ENCODE measurements at places on chromosomes 3 and 15.

DNA sequence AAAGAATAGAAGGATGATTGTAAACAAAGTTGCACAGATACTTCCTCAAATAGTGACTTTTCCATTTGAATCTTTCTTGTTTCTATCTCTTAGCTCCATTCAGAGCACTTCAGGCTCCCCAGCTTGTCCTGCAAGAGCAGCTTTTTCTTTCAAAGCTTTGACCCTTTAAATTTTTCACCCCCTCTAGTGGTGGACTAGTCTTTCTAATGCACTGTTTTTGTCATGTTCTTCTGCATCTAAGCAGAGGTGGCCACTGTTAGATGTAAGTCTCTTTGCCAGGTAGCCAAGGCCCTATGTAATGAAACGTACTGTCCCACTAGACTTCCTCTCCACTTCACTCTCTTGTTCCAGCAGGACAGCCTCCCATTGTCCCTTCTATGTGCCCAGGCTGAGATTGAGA, 74.0 kb upstream of the MANF start:
- DNase-seq = no peak

DNA sequence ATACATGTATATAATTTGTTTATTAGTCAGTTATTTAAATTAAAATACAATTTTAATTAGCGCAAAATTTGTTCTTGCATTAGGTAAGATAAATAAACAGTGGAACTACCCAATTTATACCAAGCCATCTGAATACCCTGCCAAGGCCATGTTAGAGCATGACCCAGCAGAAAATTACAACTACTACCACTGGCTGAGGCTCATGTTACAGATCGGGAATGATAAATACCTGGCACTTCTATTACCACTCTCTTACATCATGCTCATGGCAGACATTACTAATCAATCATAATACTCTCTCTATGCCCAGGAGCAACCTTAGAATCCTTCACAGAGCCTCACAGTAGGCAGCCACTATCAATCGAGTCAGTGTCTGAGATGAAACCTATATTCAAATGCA, 21.2 kb upstream of the LMOD3 start:
- no peak for DNase-seq

DNA sequence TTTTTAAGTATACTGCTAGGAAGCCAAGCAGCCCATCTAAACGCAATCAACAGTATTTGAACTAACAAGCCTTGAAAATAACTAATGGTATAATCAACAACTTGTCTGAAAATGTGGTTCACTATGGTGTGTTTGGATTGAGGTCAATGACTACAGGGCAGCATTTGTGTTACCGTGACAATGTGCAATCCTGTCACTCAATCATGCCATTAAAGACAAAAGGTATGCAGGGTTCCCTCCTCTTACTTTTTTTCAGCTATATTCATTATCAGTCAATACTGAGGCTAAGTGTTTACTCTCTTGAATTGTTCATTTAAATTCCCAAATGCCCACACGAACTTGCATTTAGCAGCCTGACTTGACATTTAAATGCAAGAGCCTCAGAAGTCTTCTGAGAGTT, 1099.3 kb upstream of the EPHA6 start:
- no peak for DNase-seq

- DNase-seq = no peak
These were observed 354.9 kb upstream of the ADAMTS9 start for GRCh38 chr3:65042675-65043074.

DNA sequence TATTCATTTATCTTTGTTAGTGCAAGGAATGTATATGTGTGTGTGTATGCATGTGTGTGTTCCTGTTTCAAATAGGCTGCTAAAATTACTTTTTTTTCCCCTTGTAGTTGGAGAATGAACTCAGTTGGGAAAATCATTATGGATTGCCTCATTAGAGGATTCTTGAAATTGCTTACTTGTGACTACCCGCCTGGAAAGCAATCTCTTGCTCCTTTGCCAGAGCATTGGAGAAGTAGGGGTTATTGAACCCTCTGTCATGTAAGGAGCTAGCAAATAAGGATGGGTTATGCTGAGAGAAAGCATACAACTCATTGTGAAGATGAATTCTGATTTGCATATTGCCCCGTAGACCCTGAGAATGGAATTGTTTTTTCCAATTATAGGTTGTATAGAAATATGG, 474.5 kb downstream of the CADM2 start:
- no peak for DNase-seq

DNA sequence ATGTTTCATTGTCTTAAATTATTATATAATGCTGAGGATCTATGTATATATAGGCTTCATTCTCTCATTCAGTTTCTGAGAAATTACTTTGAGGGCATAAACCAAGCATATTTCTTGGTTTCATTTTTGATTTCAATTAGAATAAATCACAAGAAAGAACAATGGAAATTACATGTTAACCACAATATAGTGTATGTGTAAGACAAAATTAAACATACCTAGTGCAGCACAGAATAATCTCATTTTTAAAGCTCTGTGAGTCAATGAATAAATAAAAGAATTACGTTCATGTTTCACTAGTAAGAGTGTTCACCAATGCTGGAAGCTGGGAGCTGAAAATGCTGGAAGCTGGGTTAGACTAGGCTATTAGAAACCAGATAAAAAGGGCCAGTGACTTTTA, 72.8 kb downstream of the UBE3A start:
- DNase-seq = no peak

DNA sequence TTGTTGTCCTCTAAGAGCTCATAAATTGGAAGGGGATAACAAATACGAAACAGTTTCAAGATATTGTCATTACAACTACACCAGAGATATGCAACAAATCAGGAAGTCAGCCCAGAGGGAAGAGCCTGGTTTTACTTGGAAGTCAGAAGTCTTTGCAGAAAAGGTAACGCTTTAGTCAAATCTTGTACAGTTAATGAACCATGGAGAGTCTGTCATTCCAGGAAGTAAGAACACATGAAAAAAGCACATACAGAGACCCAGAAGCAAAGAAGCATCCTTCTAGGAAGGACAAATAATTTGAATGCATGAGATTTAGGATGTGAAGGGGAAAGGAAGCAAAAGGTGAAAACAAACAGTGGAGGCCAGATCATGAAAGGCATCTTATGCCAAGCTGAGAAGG, 19.6 kb downstream of the DYNC1LI1 start:
- no peak for DNase-seq

DNA sequence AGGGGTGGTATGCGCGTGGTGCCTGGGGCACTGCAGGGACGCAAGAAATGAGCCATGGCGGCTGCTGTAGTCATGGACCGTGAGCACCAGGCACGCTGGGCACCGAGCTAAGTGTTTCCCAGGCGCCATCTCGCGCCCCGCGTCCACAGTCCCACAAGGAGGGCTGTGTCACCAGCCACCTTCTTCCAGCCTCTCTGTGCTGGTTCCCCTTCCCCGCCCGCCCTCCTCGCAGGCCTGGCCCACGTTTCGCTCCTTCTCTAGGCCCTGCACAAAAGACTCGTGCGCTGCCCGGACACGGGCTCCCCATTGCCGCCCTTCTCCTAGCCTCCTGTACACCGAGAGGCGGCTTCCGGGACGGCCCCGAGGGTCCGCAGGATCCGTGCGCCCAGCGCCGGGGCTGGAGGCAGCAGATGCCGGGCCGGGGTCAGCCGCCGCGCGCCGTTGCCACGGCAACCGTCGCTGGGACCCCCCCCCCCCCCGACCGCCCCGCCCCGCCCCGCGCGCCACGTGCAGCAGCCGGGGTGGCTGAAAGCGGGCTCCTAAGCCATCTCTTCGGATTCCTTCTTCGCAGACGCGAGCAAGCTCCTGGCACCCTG, 113.4 kb downstream of the SRGAP3 start:
- no peak for DNase-seq

DNA sequence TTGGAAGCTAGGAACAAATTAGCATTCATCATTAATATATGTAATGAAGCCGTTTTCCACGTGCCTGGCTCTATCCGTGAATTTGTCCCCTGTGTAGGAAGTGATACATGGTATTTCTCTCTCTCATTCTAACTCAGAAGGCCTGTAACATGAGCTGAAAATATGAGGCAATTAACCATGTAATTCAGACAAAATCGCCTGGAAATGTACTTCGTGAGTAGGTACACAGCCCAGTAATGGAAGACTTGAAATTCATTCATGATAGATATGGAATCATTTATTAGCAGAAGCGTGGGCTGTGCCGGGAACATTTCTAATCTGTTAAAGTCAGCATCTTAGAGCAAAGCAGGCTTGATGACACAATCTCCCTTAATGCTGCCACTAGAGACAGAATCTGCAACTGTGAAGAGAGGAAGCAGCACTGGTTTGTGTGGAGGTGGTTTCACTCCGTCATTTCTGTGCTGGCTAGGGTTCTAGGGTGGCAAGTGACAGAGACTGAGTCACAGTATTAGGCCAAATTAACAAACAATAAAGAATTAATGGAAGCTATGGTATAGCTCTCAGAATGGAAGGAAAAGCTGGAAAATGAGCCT, 225.0 kb upstream of the PROK2 start:
- no peak for DNase-seq

DNA sequence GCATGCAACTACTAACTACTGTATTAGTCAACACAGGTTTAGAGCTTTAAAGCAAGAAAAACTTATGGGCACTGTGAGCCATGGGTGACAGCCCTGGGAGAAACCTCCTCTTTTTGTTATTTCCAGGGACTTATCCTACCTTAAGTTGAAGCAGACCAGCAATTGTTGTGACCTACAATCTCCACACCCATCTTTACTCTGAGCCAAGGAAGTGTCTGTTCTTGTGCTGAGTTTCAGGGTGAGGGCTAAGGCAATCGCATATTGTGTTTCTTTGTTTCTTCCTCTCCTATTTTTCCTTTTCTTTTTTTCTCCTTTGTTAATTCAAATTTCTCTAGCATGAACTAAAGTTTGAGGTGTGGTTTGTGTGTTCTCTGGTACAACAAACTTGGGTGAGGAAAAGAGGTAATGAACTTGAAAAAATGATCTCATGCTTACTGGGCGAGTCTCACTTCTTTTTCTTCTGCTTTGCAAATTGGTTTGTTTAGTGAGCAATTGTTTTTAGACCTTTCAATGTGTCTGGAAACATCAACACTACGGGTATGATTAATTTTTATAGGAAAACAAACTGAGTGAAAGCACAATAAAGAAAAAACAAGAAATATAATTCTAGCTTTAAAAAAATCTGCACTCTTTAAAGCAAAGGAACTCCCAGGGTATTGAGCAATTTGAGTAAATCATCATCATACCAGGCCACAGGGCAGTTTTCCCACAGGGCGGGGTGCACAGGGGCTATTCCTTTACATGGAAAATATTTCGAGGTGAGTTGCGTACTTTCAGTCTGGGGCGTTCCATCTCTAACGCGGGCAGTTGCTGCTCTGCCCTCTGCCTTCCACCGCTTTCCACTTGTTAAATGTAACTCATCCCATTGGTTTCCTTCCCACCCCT, 2.7 kb downstream of the UPK1B start:
- DNase-seq = no peak

GRCh38 chr3:8436661-8437287, 64.8 kb upstream of the LMCD1 start:
- DNase-seq = no peak

- no peak for DNase-seq
These were observed 18.3 kb downstream of the THBS1 start for GRCh38 chr15:39598958-39599845.

- no peak for DNase-seq
These were observed 13.9 kb downstream of the CHST13 start for GRCh38 chr3:126537730-126538281.

DNA sequence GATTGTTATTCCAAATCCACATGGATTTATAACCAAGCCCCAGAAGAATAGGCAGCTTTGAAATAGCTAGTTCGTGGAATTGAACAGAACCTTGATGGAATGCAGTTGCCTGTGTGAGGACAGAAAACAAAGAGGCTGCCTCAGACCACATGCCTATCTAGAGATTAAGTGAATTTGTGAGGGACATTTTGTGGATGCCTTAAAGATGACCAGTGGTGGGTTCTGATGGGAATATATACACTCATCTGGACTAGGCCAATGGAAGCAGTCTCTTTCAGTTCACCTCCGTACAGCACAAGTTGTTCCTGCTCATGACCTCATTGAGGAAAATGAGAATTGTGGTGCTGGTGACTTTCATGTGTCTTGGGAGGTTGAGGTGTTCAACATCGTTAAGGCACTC, 63.2 kb upstream of the PYDC2 start:
- no peak for DNase-seq

DNA sequence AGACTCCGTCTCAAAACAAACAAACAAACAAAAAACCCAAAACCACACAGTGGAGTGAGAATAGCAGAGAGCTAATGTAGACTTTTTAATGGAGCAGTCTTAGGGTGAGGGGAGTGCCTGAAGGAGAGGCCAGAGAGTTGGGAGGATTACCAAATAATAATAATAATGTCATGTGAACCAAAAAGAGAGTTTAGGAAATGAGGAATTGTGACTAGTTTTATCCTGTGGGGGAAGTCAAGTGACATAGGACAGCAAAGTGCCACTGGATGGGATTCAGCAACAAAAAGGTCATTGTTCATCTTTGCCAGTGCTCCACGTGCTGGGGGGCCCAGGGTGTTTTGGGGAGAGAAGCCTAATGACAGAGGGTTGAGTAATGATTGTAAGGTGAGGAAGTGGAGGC, 12.9 kb downstream of the GPR87 start:
- DNase-seq = no peak

GRCh38 chr15:80850941-80851451, 71.8 kb downstream of the CEMIP start:
- no peak for DNase-seq

GRCh38 chr3:141525814-141526213, 39.0 kb downstream of the RASA2 start:
- no peak for DNase-seq

DNA sequence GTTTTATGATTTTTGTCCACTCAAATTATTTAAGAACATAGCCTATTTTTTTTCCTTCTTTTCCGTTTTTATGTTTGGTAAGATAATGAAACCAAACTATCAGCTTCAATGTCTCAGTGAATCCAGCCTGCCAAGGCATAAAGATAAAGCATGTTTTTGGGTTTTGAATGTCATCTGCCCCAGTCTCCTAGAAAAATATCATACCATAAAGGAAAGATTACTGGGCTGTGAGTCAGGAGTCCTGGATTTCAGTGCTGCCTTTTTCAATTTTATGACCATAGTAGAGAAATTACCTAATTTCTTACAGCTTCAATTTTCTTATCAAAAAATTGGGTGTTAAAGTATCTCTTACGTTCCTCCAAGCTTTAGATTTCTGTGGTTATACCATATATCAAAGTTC, 87.5 kb downstream of the GAP43 start:
- no peak for DNase-seq

GRCh38 chr15:91885714-91886270, 32.3 kb downstream of the SLCO3A1 start:
- DNase-seq = no peak

GRCh38 chr3:18683900-18684299, 258.8 kb upstream of the SATB1 start:
- DNase-seq = no peak

DNA sequence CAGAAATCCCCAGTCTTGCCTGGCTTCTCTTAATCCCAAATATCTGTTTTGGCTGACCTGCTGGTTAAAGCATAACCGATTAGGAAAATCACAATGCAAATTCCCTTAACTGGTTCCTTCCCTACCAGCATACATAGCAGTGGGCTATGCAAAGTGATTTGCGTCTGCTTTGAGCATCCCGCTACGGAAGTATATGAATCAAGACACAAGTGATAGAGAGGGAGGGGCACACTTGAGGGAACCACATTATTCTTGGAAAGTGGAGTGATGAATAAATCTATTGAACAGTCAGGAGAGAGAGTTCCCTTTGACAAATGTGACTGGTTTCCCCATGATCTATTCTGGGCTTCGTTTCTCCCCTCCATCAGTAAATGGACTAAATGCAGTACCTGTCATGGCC, 119.6 kb upstream of the C15orf61 start:
- no peak for DNase-seq

Measured in GDM1 (cell line).